Neural progenitor cell (in vitro differentiated cells): ENCODE measurements at places on chromosomes 3 and 15.

DNA sequence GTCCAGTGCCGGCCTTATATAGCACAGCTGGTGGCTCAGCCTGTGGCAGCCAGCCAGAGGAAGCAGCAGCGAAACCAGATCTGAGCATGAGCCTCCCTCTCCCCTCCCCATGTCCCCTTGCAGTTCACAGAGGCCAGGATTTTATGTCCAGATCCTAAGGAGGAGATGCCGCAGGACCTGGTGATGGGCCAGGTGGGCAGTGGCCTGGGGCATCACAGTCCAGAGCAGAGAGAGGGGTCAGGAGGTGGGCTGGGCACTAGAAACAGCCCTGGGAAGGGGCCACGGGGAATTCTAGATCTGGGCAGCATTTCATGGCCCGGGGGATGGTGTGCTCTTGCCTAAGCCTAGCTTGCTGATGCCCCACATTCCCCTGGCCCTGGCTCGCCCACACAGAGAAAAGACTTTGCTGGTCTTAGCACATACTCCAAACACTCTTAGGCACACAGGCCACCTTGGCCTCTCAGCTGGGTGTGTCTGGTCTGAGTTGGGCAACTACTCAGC lies 259 bp upstream of the CILP start:
- peak; percentile 29 for DNase-seq

GRCh38 chr15:40106203-40107161 lies 2.2 kb downstream of the BMF start:
- DNase-seq: peak; percentile 95

- DNase-seq: no peak
These were observed 7.1 kb downstream of the SIAH2 start for GRCh38 chr3:150755902-150756301.

DNA sequence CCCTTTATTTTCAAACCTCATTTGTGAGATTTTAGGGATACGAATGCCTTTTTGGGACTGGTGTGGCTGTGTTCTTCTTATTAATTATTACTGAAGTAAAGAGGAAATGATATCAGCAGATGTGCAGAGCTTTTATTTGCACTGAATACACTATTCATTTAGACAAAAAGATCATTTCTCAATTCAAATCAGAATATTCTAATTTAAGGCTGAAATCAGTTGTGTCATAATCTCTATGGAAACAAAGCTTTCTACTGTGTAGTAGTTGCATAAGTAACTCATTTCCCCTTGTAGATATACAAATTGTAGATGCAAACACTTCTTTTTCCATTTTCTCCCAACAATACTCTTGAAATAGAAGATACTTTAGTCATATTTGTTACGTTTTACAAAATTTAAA lies 56.0 kb downstream of the PDE8A start:
- DNase-seq: no peak

GRCh38 chr3:122257644-122258364 lies 67.2 kb upstream of the CSTA start:
- DNase-seq: no peak

DNA sequence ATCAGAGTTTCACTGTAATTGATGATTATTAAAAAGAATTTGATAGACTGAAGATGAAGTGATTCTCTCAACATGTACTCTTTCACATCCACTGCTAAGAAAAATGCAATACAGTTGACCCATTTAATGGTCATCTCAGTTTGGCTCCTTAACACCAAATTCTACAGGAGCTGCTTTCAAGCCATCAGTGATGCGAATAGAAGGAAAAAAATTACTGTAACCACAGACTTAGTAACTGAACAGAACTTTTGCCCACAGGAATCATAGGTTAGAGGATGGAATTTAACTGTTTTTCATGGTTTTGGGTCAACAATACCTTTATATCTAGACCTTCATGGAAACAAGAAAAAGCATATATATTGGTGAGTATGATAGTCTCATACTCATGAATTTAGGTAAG lies 633.5 kb downstream of the CADM2 start:
- no peak for DNase-seq

GRCh38 chr3:194019398-194020165 lies 116.4 kb upstream of the HES1 start:
- no peak for DNase-seq

GRCh38 chr3:125357032-125357658 lies 18.0 kb downstream of the ZNF148 start:
- peak; percentile 54 for DNase-seq

GRCh38 chr3:364287-364686 lies 167.7 kb downstream of the CHL1 start:
- no peak for DNase-seq

DNA sequence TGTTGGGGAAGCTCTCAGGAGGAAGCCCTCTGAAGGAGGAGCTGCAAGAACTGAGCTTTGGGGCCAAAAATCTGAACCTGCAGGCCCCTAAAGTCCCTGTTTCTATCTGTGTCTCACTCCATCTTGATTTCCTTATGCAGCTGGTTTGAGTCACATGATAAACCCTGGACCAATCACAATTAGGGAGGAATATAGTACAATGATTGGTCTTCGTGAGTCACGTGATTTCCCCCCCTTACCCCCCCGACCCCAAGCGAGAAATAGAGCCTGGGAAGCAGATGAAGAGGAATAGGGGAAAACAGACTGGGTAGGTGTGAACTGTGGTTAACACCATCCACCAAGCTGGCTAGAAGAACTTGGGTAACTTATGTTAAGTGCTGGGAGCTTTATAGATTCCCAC lies 12.9 kb downstream of the CRABP1 start:
- no peak for DNase-seq

DNA sequence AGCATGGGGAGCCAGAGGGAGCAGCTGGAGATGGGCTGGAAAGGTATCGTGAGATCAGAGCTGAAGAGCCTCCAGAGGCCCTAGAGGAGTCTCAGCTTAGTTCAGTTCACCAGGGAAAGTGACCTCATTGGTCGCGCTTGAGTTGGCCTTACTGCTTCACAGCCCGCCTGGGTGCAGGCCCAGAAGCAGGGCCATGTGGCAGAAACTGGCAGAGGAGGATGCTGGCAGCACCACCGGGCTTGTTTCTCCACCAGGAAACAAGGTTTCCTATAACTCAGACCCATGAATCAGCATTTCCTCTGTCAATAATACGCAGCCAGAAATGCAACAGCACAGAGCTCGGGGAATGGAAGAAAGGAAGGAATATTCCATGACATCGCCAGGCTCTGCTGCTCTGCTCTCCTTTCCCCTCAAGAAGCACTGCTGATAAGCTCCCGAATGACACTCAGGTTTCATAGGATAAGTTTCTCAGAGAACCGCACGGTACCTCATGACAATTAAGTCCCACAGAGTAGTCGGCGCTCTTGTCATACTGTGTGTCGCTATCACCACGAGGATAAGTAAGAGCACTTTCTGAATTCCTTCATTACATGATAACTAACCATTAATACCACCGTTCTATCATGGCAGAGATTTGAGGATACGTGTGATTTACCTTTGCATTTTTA lies 147.1 kb upstream of the LPP start:
- no peak for DNase-seq

DNA sequence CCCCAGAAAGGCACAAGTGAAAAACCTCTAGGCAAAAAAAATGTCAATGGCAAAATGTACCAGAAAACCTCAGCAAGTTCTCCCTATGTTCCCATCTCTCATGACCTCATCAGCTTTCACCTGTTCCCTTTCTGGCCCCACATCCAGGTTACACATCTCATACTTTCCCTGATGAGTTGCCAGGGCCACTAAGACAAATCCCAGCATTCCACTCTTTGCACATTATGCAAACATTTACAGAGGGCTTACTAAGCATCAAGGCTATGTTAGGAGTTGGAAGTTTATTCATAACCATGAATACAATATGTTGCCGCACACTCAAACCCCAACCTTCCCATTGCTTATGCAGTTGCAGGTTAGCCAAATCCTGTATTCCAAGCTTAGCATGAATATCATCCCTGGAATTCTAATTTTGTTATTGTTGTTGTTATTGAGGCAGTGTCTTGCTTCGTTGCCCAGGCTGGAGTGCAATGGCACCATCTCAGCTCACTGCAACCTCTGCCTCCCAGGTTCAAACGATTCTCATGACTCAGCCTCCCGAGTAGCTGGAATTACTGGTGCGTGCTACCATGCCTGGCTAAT lies 129.3 kb upstream of the UBE2E2 start:
- DNase-seq: no peak

- no peak for DNase-seq
These were observed 104.5 kb downstream of the LSAMP start for GRCh38 chr3:116340680-116341216.

- no peak for DNase-seq
These were observed 349.2 kb upstream of the CCDC54 start for GRCh38 chr3:107028086-107028485.

- DNase-seq: peak; percentile 83
These were observed 2.0 kb upstream of the TOPBP1 start for GRCh38 chr3:133663569-133664313.

GRCh38 chr3:134803051-134803505 lies 8.0 kb downstream of the EPHB1 start:
- DNase-seq: no peak

GRCh38 chr3:16294844-16295243 lies 29.8 kb downstream of the OXNAD1 start:
- no peak for DNase-seq

DNA sequence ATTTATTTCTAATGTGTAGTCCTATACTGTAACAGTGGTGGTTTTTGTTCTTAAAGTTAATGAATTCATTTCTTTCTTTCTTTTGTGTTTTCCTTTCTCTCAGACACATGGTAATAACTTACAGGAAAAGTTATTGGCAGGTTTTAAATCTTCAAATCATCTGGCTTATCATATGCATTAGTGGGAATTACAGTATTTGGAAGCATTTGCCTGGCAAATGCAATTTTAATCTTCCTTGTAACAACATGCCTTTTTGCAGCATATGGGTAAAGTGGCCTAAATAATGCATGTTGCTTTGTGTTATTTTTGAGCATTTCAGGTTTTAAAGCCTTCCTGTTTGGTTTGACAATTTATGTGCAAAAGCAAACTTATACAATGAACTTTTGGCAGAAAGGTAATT lies 66.8 kb downstream of the GALK2 start:
- DNase-seq: no peak

- DNase-seq: no peak
These were observed 22.4 kb downstream of the GYG1 start for GRCh38 chr3:149013726-149014125.
